ENCODE measurements at places on chromosomes 11 and 22. TPM values are rescaled to one million over a fixed set of nuclear protein-coding genes. Genes with fewer than 3 reads are reported as not detected.

Gene FAT3
- 7.6 TPM for polyA plus RNA-seq

Gene GGT5
- 0.24 TPM for polyA plus RNA-seq

Gene SMTNL1
- polyA plus RNA-seq: 0.13 TPM

Gene TYR
- not detected for polyA plus RNA-seq

Gene NOX4
- polyA plus RNA-seq: 1.6 TPM

Gene APOL5
- not detected for polyA plus RNA-seq

Gene TMEM135
- 19.1 TPM for polyA plus RNA-seq

Gene YPEL1
- 6.0 TPM for polyA plus RNA-seq

Gene UCP3
- 0.85 TPM for polyA plus RNA-seq

Gene CHRNA10
- polyA plus RNA-seq: 0.97 TPM

Gene CDON
- polyA plus RNA-seq: 11.5 TPM

Gene MOV10L1
- 0.32 TPM for polyA plus RNA-seq

Gene OR5D16
- not detected for polyA plus RNA-seq

Gene PLAAT2
- polyA plus RNA-seq: 0.42 TPM

Gene PLAAT4
- 3.9 TPM for polyA plus RNA-seq

Gene ZNHIT2
- polyA plus RNA-seq: 23.4 TPM

Gene FAM180B
- polyA plus RNA-seq: 0.09 TPM

Gene ADM2
- 3.3 TPM for polyA plus RNA-seq

Gene MMP7
- not detected for polyA plus RNA-seq

Gene MUC2
- polyA plus RNA-seq: not detected

Gene TMEM45B
- 0.08 TPM for polyA plus RNA-seq

Gene TEX54
- not detected for polyA plus RNA-seq

Gene RTN4R
- 41.3 TPM for polyA plus RNA-seq

Gene SLC5A1
- polyA plus RNA-seq: not detected

Gene FOXRED2
- 17.1 TPM for polyA plus RNA-seq

Gene C11orf65
- polyA plus RNA-seq: 0.08 TPM

Gene ARSA
- 10.1 TPM for polyA plus RNA-seq

Gene SLC37A2
- 1.9 TPM for polyA plus RNA-seq

Gene MYO18B
- polyA plus RNA-seq: 0.77 TPM

Gene FOLR1
- 1.9 TPM for polyA plus RNA-seq

Gene DSCAML1
- polyA plus RNA-seq: 0.24 TPM

Gene OVOL1
- 3.3 TPM for polyA plus RNA-seq

Gene ZP1
- 0.16 TPM for polyA plus RNA-seq

Gene SYT8
- polyA plus RNA-seq: not detected

Gene CYP2D6
- polyA plus RNA-seq: 1.7 TPM

Gene FOLR3
- polyA plus RNA-seq: not detected

Gene GRAMD1B
- 11.9 TPM for polyA plus RNA-seq

Gene CTSW
- not detected for polyA plus RNA-seq

Gene GSC2
- polyA plus RNA-seq: 0.19 TPM

Gene BIRC3
- 0.08 TPM for polyA plus RNA-seq

Gene BACE1
- 9.5 TPM for polyA plus RNA-seq

Gene SELENOM
- 40.0 TPM for polyA plus RNA-seq

Gene FXYD2
- polyA plus RNA-seq: 0.89 TPM

Gene MS4A6E
- polyA plus RNA-seq: not detected

Data from H1 (cell line).